Activated CD4-positive, alpha-beta T cell treated with anti-CD3 and anti-CD28 coated beads, Interleukin-2, Interleukin-4, amounts not matched to agents 100 ng/mL and 50 ng/mL, durations not matched to agents 16 hours and 8 hours (primary cell): ENCODE measurements at places on chromosomes 7 and 10.

DNA sequence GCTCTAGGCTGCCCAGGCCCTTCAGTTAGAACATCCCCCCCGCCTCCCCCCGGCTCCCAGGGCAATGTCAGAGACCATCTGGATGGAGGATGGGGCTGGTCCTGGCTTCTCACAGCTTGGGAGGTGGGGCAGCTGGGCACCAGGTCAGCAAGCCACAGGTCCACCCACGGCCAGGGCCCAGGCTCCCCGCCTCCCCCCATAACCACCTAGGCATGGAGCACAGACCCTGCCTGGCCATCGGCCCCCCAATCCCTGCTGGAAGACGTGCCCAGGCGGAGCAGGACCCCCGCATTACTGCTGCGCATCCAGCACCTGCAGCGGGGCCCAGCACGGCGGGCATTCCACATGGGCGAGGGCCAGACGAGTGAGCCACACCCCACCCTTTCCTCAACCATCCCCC, 169.6 kb downstream of the ELFN1 start:
- no peak for DNase-seq

GRCh38 chr7:151761231-151761630, 115.7 kb downstream of the PRKAG2 start:
- no peak for DNase-seq

- DNase-seq = no peak
These were observed 442.1 kb upstream of the NRP1 start for GRCh38 chr10:33776419-33777070.

DNA sequence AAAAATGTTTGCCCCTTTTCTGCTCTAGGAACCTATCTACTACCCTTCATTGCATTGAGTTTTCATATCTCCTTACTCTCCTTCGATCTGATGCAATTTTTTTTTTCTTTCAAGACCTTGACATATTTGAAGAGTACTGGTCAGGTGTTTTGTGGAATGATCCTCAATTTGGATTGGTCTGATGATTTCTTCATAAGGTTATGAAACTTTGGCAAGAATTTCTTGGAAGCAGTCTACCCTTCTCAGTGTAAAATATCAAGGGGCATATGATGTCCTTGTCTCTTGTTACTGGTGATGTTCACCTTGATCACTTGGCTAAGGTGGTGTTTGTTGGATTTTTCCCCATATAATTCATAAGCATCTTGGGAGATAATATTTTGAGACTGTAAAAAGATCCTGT, 64.7 kb downstream of the CPED1 start:
- no peak for DNase-seq

DNA sequence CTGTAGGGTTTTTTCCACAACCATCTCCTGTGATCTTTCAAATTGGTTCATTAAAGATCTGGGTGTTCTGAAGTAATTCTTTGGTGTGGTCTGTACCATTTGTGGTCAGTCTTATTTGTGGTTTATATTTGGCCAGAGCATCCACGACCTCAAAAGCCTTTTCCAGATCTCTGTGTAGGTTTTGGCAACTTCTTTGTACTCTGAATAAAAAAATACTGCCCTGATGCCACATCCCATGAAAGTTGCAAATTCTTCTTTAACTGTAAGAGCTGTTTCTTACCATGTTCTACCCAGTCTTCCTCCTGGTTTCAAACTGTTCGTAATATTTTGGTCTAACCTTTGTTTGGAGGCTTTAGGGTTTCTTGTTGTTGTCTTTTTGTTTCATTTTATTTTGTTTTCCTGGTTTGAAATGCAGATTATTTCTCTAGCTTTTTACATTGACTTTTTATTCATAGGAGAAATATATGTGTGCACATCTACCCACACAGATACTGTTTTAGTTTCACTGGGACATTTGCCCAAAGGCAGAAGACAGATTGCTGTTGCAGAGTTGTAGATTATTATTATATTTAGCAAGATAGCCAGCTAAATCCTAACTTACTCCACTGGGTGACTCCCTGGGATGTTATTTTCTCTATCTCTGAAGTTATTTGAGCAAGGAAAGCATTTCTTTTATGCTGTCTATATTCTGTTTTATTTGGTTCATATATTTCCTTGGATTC, 123.2 kb upstream of the SAMD8 start:
- no peak for DNase-seq

GRCh38 chr7:14734839-14735321, 167.7 kb downstream of the DGKB start:
- DNase-seq = no peak

- DNase-seq = no peak
These were observed 1355.2 kb downstream of the XPNPEP1 start for GRCh38 chr10:108567899-108568752.

- DNase-seq = no peak
These were observed 22.3 kb downstream of the GRID1 start for GRCh38 chr10:86344281-86344680.

GRCh38 chr10:124669141-124669823, 74.9 kb downstream of the FAM53B start:
- no peak for DNase-seq

DNA sequence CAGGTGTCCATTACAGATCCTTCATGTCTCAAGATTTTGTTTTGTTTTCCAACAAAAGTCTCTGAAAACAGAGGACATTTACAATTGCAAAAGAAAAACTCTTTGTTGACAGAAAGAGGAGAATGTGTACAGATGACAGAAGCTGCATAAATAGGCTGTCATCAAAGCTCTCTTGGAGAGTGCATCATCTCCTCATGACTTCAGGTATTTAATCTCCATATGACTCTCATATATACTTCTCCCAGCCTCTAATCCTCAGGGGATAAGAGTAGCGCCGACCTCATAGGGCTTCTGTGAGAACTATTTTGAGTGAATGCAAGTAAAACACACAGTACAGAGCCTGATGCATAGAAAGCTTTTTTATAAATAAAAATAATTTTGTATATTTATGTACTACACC, 48.1 kb upstream of the SEPTIN7 start:
- no peak for DNase-seq

DNA sequence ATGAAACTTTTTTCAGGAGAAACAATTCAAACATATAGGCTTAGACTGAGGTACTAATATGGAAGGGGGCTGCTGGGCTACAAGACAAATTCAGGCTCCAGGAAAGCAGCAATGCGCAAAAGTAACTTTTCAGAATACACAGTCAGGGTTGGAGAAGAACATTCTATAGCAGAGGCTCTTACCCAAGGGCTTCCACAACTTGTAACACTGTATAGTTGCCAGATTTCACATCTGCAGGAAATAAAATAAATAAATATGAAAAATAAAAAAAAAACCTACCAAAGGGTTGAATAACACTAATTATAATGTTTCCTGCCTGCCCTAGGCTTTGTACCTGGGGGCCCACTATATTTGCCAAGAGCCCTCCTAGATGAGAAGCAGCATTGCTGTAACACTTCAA, 14.3 kb downstream of the MMS19 start:
- DNase-seq = no peak

GRCh38 chr7:39535720-39536119, 30.5 kb upstream of the YAE1 start:
- DNase-seq = no peak

DNA sequence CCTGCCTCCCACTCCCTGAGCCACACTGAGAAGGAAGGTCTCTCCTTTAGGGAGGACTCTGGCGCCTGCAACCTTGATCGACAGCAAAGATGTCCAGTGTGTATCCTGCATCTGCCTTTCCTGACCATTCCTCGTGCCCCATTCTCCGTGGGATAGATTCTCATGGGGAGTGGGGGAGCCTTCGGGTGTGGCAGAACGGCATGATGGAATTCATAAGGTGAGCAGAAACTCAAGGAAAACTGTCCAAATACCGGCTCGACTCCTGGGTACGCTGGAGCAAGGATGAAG, 636 bp upstream of the RARRES2 start:
- no peak for DNase-seq

DNA sequence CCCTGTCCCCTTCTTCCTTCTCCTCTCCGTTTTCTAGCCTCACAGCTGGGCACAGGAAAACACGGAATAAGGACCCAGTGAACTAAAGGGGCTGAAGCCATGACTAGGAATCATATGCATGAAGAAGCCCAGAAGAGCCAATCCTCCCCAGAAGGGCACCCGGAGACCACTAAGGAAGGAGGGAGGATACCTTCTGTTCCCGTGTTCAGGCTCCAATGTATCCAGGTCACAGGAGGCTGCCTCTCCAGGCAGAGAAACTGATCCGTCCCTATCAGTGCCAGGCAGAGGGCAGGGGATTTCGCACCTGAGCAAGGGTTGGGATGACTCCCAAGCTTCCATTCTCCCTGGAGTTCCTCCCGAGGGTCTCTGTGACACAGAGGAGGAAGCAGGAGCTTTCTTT, 246.6 kb downstream of the SNX10 start:
- no peak for DNase-seq

- DNase-seq = no peak
These were observed 10.1 kb downstream of the PSTK start for GRCh38 chr10:122990278-122990677.

DNA sequence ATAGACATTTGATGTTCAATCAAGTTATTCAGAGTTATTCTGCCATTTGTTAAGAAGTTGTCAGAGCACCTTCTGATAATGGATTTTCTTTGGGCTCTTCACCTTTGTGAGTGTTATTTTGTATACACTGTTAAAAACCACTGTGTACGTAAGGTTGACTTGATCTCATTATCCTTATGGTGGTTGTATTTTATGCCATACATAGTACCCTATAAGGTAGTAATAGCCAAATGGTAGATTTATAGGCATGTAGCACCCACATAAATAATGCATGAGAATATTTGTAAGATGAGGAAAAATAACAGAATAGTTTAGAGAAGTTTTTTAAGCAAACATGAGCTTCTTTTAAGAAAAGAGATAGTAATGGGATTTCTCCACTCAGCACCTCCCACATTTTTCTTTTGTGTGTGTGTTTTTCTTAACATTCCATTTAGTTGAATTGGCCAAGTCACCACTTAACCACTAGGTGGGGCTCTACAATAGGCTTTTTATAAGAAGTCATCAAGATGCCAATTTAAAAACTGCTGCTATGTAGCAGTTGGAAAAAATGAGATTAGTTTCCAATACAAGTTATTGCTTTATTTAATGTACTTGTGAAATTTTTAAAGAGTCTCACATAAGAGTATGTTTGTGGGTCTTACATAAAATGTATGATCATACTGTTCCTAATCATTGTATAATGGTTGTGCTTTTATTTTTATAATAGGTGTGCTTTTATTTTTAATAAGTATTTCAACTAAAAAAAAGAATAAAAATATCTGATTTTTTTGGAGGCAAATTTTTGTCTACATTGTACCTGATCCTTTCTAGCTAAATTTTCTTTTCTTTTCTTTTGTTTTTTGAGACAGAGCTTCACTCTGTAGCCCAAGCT, 41.1 kb upstream of the STMP1 start:
- peak; percentile 50 for DNase-seq

DNA sequence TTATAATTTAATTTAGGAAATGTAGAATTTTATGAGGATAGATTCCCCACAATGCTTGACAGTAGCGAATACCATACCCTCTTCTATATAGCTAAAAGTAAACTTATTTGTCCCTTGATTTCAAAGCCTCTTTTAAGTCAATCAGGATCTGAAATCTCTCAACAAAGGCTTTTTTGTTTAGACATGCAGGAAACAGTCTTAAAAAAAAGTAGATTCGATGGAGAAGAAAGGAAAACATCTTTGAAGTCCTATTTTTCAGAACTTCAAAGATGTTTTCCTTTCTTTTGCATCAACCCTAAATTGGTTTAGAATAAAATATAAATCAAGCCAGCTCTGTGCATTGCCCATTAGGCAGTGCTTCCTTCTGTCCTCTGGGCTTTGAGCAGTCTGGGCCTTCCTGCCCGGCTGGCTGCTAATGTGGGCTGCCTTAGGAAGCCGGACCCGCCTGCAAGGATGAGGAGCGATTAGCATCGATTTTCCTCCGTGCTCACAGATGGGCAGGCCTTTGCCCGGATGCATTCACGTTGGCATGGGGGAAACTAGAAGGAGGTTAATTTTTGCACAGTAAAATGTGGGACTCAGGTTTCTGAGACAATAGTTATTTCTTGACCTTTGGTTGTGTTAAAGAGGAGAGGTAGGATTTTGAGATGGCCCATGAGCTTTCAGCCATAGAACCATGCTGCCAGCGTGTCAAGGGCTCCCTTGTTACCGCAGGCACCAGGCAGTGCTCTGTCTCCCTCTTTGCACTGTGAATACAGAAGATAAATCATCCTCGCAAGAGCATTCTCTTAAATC, 15.5 kb downstream of the MSRB2 start:
- DNase-seq = no peak

- DNase-seq = no peak
These were observed 36.7 kb downstream of the IRF5 start for GRCh38 chr7:128974241-128974934.

DNA sequence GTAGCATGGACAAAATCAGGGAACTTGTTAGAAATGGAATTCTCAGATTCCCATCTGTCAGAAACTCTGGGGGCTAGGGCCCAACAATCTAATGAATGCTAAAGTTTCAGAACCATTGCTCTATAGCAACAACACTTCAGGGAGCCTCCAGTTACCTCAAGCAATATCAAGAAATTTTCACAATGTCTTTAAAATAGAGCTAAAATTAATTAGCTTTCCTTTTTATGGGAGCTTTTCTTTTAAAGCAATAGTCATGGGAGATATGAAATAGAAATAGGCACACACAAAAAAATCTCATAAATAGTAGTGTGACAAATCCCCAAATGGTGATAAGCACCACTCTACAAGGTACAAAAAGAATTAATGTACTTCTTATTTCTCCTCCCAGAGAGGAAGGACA, 80.9 kb downstream of the AASS start:
- no peak for DNase-seq

GRCh38 chr10:16609211-16609610, 87.5 kb upstream of the C1QL3 start:
- DNase-seq = no peak

DNA sequence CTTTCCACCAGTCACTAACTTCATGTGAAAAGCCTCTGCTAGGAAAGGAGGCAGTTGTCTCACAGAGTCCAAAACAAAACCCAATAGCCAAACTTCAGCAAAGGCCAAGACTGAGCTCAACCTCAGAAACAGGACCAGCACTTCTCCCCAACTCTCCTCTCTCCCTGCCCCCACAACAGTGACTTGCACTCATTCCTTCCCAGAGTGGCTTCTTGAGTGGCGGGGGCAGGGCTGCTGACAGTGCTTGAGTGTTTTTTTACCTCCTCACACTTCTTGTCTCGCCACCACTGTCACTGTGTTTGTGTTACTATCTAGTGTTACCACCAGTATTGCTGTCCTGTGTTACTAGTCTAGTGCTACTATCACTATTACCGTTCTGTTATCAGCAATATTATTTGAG, 206.8 kb downstream of the KLF6 start:
- no peak for DNase-seq

DNA sequence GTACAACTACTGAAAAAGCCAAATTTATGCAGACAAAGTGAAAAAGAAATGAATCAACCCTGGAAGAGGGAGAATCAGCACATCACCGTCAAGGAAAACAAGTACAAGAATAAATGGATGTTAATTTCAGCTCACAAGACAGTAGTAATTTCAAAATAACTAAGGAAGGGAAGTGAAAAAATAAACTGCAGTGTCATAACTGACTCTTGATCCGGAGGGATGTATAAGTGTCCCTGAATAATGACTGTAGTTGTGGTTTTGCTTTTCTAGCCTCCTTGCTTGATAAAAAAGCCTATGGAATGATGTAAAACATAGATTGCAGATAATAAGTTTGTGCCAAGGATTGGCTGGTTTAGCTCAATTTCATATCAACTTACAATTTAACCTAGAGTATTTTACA, 721.1 kb upstream of the C7orf33 start:
- DNase-seq = no peak

GRCh38 chr7:34043461-34044305, 138.3 kb downstream of the BMPER start:
- DNase-seq = no peak
